Omental fat pad (tissue), 4 donors: ENCODE measurements at places on chromosomes 5 and 9.

GRCh38 chr5:164139423-164139822 is 634.0 kb downstream of the MAT2B start:
- no peak for DNase-seq

- no peak for DNase-seq
Observed at GRCh38 chr5:149605354-149605997, 24.2 kb downstream of the ARHGEF37 start.

DNA sequence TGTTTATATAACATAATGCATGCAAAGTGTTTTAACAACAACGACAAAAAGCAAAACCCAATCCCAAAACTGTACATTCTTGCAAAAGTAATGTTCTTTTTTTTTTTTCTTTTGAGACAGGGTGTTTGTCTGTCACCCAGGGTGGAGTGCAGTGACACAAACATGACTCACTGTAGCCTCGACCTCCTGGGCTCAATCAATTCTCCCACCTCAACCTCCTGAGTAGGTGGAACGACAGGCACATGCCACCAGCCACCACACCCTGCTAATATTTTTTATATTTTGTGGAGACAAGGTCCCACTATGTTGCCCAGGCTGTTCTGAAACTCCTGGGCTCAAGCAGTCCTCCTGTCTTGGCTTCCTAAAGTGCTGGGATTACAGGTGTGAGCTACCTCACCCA is 13.6 kb upstream of the HAVCR1 start:
- DNase-seq, result no peak

GRCh38 chr5:144336191-144336961 is 165.7 kb downstream of the KCTD16 start:
- no peak for DNase-seq

DNA sequence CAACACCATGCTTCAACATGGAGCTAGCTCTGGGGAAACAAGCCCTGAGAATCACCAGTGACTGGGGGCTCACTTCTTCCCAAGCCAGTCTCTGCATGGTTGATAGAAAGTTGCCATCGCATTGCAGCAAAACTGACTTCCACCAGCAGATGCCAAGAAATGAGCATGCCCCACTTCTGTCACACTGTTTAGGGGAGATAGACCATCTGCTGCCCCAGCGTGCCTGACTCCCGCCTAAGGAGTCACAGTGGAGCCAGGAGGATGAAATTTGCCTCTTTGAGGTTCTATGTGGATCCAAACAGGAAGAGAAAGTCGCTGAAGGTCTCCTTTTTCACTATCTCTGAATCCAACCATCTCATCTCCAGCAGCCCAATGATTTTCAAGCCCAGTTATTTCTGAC is 116.7 kb upstream of the SLIT3 start:
- DNase-seq, result no peak
